ENCODE measurements at places on chromosomes 7 and 10.

DNA sequence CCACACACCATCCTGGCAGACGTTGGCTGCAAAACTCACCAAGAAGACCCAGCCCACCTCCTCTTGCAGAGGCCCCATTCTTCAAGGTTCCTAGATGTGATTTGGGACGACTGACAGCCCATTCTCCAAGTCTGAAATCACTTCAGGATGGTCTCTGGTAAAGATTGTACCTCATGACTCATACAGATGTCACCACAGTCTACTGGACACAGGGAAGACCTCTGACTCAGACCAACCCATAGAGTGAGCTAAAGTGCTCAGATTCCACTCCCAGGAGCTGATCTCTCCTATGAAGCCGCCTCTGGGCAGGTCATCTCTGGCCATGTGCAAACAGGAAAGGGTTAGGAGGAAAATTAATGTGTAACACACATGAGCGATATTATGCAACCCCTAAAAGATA, 102.4 kb upstream of the VWC2 start:
- no peak for DNase-seq

DNA sequence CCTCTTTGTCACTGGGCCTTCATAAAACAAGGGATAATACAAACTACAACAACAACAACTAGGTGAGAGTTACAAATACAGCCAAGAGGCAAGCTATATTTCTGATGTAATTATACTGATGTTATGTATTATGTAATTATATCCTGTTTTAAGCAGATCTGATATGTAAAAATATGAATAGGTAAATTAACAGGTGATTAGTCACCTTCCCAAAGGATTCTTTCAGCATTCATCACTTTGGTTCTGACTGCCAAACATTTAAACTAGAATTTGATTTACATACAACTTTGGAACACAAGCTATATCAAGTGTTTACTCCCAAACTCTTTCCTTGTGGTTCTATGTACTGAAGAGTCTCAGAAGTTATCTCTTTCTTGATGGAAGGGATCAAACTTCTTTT, 53.7 kb downstream of the BEND7 start:
- no peak for DNase-seq

DNA sequence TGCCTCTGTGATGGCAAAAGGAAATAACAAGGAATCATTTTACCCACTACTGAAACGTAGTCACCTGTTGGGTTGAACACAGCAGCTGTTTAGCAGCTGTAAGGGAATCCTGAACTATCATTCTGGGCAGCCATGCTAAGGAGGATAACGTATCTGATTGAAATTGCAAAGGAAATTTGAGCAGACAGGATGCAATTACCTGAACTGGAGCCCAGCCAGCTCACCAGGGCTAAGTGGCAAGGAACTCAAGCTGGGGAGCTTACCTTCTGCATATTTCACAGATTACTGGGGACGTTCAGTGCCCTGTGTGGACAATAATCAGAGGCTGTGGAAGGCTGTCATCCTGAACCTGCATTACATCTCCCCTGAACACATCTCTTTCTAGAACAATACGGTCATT, 650.5 kb downstream of the SORCS3 start:
- DNase-seq = peak; percentile 55

DNA sequence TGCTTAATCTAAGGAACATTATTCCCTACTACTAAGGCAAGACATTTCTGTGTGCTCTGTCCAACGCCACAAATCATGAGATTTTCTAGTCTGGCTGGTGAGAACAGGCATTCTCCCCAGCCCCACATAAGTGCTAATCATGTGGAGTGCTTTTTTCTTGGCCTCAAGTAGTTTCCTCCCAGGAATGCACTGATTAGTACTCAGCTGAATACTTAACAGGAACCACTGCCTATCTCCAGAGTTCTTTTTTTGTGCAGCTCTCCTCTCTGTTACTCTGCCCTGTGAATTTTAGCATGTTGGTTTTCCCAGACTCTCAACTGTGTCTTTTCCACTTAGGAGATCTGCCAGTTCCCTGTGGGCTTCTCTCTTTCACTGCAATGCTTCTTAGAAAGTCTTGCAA, 1098.5 kb upstream of the LRRTM3 start:
- DNase-seq = no peak

- no peak for DNase-seq
Observed at GRCh38 chr7:40694991-40695390, 560.2 kb downstream of the SUGCT start.

- no peak for DNase-seq
Observed at GRCh38 chr7:36819639-36820038, 95.3 kb upstream of the AOAH start.

- peak; percentile 74 for DNase-seq
Observed at GRCh38 chr10:123995461-123996131, 97.8 kb downstream of the CHST15 start.

GRCh38 chr10:120614680-120615079, 157.7 kb downstream of the PLPP4 start:
- DNase-seq = no peak

- no peak for DNase-seq
Observed at GRCh38 chr7:104444017-104444416, 115.6 kb downstream of the LHFPL3 start.

- DNase-seq = no peak
Observed at GRCh38 chr7:17293481-17293880, 5.0 kb upstream of the AHR start.

- no peak for DNase-seq
Observed at GRCh38 chr10:131646551-131647525, 254.0 kb upstream of the PPP2R2D start.

DNA sequence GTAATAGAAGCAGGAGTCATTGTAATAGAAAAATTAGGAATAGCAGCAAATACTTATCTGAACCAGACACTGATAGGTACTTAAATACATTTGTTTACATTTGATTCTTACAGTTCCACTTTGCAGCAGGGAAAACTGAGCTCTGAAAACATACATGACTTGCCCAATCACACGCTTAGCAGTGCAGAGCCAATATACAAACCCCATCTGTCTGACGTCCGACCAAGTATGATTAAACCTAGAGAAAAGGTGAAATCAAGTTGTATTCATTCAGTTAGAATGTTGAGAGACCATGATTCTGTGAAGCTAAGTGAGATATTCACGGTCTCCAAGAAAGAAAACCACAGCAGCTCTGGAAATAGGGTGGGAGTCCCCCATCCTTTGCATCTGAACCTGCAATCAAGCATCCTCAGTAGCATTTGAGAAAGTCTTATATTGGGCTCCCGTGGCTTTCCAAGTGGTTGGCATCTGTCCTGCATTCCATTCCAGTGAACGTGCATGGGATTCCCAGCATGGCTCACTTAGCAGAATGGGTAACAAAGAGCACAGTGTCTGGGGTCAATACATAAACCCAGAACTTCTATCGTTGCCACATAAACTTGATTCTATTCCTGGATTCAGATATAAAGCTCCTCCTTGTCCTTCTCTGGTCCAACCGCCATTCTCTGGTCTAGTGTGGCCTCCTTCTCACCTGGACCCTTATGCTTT, 148.7 kb upstream of the RSU1 start:
- DNase-seq = no peak

GRCh38 chr7:42930889-42931288, 1.1 kb downstream of the PSMA2 start:
- no peak for DNase-seq

DNA sequence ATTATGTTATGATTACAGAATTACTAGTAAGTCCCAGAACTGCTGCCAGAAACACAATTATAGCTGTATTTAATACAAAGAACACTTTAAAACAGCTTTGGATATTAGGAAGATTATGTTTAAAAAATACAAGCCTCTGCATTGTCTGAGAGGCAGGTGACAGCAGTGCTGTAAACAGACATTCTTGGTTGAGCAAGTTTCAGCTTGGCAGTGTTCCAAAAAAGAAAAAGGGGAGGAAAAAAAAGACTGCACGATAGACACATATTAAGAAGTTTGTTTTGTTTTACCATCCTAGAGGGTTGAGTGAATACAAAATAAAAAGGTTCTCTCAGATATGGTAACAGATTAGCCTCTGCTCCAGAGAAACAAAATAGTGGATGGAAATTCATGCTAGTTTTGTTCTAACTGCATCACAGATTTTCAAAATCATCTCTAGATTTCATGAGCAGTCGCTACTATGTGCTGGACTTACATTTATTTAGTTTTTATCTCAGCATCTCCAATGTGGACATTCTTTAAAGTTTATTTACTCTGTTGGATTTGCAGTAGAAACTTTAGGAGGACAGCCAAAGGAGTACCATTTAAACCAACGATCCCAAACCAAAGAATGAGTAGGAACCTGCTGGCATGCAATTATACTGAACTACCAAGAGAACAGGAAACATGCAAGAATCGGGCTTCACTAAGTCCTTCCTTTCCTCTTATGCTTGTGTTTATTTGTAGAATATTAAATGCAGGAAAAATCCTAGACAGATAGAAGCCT, 9.0 kb downstream of the FAM204A start:
- no peak for DNase-seq

GRCh38 chr10:23439452-23439960, 631 bp downstream of the OTUD1 start:
- peak; percentile 8 for DNase-seq

DNA sequence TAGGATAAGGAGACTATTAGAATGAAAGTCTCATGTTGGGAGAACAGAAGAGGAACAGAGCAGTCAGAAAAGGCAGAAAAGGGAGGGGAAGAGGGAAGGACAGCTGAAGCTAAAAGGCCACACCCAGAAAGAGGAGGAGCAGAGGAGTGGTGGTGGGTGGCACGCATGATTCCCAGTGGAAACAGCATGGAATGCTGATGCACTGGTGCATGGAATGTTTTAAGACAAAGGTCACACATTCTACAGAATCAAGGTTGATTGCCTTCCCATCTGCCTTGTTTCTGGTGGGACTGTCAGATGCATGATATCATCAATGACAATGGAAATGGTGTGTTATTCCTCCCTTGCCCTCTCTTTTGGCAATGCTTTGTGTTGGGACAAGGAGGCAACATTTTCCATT, 285.4 kb upstream of the MKI67 start:
- DNase-seq = no peak

DNA sequence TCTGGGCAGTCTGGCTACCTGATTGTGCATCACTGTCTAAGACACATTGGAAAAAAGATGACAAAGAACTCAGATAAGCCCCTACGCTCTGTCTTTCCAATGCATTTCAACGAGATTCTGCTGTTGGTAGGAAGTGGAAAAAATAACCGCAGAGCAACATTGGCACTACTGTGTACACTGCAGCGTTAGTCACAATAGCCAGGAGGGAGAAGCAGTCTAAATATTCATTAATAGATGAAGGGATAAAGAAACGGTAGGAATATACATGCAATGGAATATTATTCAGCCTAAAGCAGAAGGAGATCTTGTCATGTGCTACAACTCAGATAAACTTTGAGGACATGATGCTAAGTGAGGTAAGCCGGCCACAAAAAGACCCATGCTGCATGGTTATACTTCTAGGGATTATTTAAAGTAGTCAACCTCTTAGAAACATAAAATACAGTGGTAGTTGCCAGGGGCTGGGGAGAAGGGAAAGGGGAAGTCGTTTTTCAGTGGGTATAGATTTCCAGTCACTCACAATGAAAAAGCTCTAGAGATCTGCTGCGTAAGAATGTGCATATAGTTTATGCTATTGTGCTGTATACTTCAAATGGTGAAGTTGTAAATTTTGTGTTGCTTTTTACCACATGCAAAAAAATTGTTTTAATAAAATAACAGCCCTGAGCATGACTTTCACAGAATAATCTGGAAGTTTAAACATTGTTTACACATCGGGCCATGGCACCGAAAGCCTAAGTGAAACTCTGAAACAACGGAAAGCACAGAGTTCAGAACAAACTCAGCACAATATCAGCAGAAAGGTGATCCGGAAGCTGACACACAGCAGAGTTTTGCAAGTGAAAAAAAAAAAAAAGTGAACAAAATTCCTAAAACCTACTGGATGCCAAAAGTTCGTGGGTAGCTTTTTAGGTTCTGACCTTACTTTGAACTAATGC, 40.1 kb downstream of the ELMO1 start:
- no peak for DNase-seq

DNA sequence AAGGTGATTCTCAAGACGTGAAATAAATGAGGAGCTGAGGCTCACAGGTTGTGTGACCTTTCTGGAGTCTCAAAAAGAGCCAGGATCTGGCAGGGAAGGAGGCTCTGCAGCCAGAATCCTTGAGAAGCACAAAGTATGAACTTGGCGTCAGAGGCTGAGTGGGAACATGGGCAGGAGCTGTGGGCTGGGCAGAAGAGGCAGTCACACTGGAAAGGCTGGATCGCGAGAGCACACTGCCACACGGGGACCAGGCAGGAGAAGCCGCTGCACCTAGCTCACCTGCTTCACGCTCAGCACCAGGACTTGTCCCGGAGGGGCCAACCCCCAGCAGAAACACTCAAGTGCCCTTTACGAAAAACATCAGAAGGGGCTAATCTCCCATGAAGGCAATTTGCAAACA, 535.0 kb downstream of the TNS3 start:
- no peak for DNase-seq

DNA sequence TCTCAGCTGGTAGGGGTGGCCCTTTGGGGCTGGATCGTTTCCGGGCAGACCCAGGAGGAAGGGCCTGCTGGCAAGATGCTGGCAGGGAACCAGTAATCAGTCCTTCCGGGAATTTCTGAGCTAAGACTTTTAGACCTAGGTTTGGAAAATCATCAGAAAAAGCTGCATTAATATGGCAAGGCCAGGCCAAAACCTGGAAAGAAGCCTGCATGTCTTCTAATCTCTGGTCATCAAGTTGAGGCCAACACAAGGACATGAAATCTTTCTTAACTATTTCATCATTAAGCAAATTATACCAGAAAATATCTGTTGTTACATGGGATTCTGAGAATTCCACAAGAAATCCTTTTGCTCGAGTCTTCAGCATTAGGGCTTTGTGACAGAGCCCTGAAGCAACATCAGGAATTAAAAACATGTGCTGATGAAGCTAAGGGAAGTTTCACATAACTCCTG, 19.9 kb downstream of the CPA1 start:
- no peak for DNase-seq

DNA sequence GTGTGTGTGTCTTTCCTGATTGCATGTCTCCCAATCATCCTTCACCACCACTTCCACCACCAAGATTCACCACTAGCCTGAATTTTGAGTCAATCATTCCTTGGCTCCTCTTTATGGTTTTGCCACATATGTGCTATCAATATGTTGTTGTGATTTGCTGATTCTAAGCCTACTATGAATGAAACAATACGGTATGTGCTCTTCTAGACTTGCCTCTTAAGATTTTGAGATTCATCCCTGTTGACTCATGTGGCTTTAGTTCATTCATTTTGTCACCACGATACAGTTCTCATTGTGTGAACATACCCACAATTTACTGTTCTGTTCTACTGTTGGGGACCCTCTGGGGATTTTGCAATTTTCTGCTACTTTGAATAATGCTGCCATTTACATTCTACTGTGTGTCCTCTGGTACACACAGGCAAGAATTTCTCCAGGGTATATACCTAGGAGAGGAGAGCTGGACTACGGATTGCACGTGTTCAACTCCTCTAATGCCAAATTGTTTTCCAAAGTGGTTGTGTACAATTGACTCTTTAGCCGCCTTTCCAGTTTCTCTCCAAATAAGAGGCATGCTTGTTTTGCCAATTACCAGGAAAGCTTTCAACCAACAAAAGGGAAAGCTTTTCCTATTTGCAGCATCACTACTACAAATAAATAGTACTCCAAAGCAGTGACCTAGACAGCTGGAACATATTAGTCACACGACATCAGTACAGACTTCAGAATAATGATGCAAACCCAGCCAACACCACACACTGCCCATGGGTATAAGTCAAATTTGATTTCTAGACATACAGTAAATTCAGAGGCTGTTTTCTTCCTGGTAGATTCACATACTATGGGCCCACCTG, 30.0 kb downstream of the SGMS1 start:
- DNase-seq = no peak

GRCh38 chr10:49549640-49550346, 10.9 kb upstream of the ERCC6 start:
- no peak for DNase-seq

- no peak for DNase-seq
Observed at GRCh38 chr7:80622541-80622940, 15.9 kb upstream of the CD36 start.
